Adrenal gland (tissue), 19 donors: ENCODE measurements at places on chromosomes 2 and 18. TPM values are rescaled to one million over a fixed set of nuclear protein-coding genes. Genes with fewer than 3 reads are reported as not detected.
A peak's percentile ranks its signal among the peaks of the same experiment; 100 is the strongest.

GRCh38 chr2:46499392-46499785 lies 20.0 kb downstream of the TMEM247 start:
- H3K27me3 ChIP-seq, result no peaks in the 10 kb centered on the region
- DNase-seq, result no peak
- no peaks in the 10 kb centered on the region for H3K36me3 ChIP-seq
- no peaks in the 10 kb centered on the region for H3K4me1 ChIP-seq
- H3K4me3 ChIP-seq, result no peak overlapping the region

GRCh38 chr2:176124110-176124946 lies 1.8 kb downstream of the HOXD9 start:
- H3K27me3 ChIP-seq, result peaks cover 20% of the 10 kb centered on the region
- peak overlapping the region; percentile 7 for H3K4me3 ChIP-seq
- no peak for DNase-seq
- no peaks in the 10 kb centered on the region for H3K36me3 ChIP-seq
- H3K4me1 ChIP-seq, result no peaks in the 10 kb centered on the region

- no peak overlapping the region for H3K4me3 ChIP-seq
- H3K27ac ChIP-seq, result no peak overlapping the region
- no peaks in the 10 kb centered on the region for H3K27me3 ChIP-seq
- no peaks in the 10 kb centered on the region for H3K36me3 ChIP-seq
- peaks cover 6% of the 10 kb centered on the region for H3K4me1 ChIP-seq
- DNase-seq, result no peak
These were observed 131.0 kb downstream of the ZAP70 start for GRCh38 chr2:97844311-97844859.

- H3K36me3 ChIP-seq, result no peaks in the 10 kb centered on the region
- H3K27me3 ChIP-seq, result no peaks in the 10 kb centered on the region
- H3K27ac ChIP-seq, result no peak overlapping the region
- H3K4me1 ChIP-seq, result no peaks in the 10 kb centered on the region
- no peak for DNase-seq
These were observed 408.8 kb downstream of the HRH4 start for GRCh38 chr18:24869285-24869684.

- H3K4me1 ChIP-seq, result no peaks in the 10 kb centered on the region
- no peaks in the 10 kb centered on the region for H3K36me3 ChIP-seq
- no peak overlapping the region for H3K27ac ChIP-seq
These were observed 291.1 kb downstream of the SLC8A1 start for GRCh38 chr2:40160751-40161218.

- H3K4me3 ChIP-seq, result no peak overlapping the region
- H3K27me3 ChIP-seq, result no peaks in the 10 kb centered on the region
These were observed 255.7 kb downstream of the HDAC4 start for GRCh38 chr2:239145106-239145505.

DNA sequence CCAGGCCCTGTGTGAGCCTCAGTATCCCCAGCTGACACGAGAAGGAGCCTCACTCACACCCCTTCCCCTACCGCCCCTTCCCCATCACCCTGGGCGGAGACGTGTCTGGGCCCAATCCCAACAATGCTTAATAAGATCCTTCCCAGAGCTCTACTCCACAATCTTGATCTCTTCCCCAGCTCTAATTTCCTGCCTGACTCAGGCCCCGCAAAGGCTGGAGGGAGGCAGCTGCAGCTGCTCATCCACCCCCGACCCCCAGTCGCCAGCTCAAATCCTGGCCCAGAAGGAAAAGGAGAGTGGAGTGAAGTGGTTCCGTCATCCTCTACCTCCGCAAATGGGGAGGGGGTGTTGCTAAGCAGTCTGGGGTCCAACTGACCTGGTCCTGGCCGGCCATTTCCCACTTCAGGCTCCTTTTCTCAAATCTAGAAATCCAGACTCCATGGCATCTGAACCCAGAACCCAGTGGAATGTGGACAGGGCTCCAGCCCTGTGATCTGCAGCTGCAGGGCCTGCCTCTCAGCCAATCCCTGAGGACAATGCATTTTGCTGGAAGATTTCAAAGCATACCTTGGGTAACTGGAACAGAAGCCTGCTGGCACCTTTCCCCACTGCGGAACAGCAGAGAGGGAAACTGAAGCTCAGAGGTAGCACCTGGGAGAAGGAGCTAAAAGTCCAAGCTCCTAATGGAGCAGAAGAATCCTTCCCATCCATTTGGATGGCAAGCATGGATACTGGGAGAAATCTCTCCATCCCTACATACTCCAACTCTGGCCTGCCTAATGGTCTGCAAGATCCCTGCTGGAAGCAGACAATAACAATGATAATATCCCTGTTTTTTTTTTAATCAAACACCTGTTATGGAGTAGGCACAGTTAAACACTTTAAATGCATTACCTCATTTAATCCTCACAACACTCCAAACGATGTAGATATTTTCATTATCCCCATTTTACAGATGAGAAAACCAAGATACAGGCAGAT lies 5.6 kb upstream of the TNS1 start:
- no peaks in the 10 kb centered on the region for H3K36me3 ChIP-seq
- DNase-seq, result no peak
- no peak overlapping the region for H3K4me3 ChIP-seq
- H3K27ac ChIP-seq, result no peak overlapping the region

GRCh38 chr18:48541026-48541746 lies 2.4 kb downstream of the CTIF start:
- H3K36me3 ChIP-seq, result no peaks in the 10 kb centered on the region
- H3K27ac ChIP-seq, result peak overlapping the region; percentile 83
- H3K4me3 ChIP-seq, result peak overlapping the region; percentile 59
- peak; percentile 77 for DNase-seq
- H3K27me3 ChIP-seq, result no peaks in the 10 kb centered on the region

GRCh38 chr18:710418-711300 lies 1.8 kb downstream of the ENOSF1 start:
- H3K4me1 ChIP-seq, result peaks cover 3% of the 10 kb centered on the region
- no peaks in the 10 kb centered on the region for H3K27me3 ChIP-seq
- no peak overlapping the region for H3K4me3 ChIP-seq
- DNase-seq, result no peak
- H3K36me3 ChIP-seq, result no peaks in the 10 kb centered on the region
- H3K27ac ChIP-seq, result no peak overlapping the region

DNA sequence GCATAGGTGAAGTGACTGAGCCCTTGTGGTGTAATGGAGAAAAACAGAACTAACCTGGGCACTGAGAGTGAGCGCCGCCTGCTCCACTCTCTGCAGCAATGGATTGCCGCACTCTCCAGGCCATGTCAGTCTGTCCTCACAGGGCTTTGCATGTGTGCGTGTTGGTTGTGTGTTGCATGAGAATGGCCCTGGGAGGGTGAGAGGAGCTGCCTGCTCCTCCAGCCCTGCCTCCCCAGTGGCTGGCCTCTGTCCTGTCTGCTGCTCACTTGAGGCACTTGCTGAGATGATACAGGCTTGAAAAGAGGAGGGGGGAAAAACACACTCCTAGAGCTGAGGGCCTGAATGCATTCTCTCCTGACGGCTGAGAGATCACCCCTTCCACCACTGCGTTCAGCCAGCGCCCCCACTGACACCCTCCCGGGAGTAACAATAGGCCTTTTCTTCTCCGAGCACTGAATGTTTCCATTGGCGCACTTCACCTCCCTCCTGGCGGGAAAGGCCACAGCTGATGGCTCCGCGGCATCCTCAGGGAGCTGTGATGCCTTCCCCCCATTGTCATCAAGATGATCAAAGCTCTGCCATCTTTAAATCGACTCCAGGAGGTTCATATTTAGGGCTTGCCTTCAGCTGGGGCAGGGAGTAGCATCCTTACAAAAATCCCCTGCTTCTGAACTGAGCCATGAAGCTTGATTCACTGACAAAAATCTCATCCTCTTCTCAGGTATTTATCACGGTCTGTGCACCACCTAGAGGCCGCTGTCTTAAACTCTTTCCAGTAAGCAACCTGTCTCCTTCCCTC lies 49.9 kb upstream of the DAPL1 start:
- H3K4me1 ChIP-seq, result peaks cover 14% of the 10 kb centered on the region
- no peaks in the 10 kb centered on the region for H3K36me3 ChIP-seq
- peak; percentile 49 for DNase-seq
- H3K27me3 ChIP-seq, result no peaks in the 10 kb centered on the region

DNA sequence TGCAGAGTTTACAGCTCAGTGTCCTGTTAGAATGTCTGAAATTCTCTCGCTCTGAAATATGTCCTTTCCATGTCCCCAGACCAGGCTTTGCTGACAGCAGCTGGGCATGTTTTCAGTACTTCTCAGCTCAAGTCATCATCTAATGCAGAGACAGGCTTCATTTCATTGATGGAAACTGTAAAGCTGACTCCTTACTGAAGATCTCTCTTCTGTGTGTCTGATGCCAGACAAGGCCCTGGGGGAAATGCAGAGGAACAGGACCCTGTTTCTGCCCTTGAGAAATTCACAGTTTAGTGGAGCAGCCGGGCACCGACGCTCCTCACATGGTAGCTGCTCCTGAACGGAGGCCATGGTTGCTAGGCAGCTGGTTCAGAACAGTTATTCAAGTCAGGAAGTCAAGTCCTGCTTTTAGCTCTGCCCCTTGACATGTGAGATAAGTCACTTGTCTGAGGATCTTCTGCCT lies 24.6 kb upstream of the FZD7 start:
- H3K27ac ChIP-seq, result no peak overlapping the region
- H3K36me3 ChIP-seq, result no peaks in the 10 kb centered on the region
- H3K4me3 ChIP-seq, result no peak overlapping the region
- peak; percentile 67 for DNase-seq
- no peaks in the 10 kb centered on the region for H3K4me1 ChIP-seq
- H3K27me3 ChIP-seq, result no peaks in the 10 kb centered on the region

DNA sequence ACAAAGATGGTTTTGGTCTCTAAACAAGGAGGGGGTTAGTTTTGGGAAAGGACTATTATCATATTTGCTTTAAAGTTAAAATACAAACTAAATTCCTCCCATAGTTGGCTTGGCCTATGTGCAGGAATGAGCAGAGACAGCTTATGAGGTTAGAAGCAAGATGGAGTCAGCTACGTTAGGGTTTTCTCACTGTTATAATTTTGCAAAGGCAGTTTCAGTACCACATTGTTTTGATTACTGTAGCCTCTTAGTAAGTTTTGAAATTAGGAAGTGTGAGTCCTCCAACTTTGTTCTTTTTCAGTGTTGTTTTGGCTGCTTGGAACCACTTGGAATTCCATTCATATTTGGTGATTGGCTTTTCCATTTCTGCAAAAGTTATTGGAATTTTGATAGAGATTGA lies 23.4 kb downstream of the LCLAT1 start:
- no peak for DNase-seq
- H3K27me3 ChIP-seq, result no peaks in the 10 kb centered on the region
- H3K27ac ChIP-seq, result no peak overlapping the region

DNA sequence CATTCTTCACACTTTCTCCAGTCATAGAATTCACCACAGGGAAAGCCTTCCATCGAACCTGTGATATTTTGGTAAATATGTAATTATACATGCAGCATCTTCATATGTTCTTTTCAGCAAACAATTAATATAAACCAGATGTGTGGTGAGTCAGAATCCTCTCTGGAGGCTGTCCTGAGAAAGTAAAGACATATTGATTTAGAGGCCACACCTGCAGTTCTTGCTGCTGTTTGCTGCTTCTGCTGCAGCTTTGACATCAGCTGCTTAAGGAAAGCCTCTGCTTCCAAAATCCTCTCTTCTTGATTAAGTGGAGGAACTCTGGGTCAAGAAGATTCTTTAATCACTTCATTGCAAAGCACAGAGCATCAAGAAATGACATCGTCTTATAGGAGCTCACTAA lies 568.8 kb upstream of the ZEB2 start:
- no peak overlapping the region for H3K4me3 ChIP-seq
- no peak for DNase-seq
- H3K27me3 ChIP-seq, result no peaks in the 10 kb centered on the region
- no peaks in the 10 kb centered on the region for H3K36me3 ChIP-seq
- H3K4me1 ChIP-seq, result peaks cover 7% of the 10 kb centered on the region

GRCh38 chr2:177030451-177031105 lies 182.0 kb upstream of the HNRNPA3 start:
- H3K27ac ChIP-seq, result no peak overlapping the region
- DNase-seq, result no peak
- no peak overlapping the region for H3K4me3 ChIP-seq
- no peaks in the 10 kb centered on the region for H3K36me3 ChIP-seq
- no peaks in the 10 kb centered on the region for H3K27me3 ChIP-seq

- H3K4me3 ChIP-seq, result no peak overlapping the region
- H3K36me3 ChIP-seq, result no peaks in the 10 kb centered on the region
- DNase-seq, result peak; percentile 24
- peaks cover 18% of the 10 kb centered on the region for H3K4me1 ChIP-seq
These were observed 432.7 kb upstream of the RAB12 start for GRCh38 chr18:8176554-8176953.

DNA sequence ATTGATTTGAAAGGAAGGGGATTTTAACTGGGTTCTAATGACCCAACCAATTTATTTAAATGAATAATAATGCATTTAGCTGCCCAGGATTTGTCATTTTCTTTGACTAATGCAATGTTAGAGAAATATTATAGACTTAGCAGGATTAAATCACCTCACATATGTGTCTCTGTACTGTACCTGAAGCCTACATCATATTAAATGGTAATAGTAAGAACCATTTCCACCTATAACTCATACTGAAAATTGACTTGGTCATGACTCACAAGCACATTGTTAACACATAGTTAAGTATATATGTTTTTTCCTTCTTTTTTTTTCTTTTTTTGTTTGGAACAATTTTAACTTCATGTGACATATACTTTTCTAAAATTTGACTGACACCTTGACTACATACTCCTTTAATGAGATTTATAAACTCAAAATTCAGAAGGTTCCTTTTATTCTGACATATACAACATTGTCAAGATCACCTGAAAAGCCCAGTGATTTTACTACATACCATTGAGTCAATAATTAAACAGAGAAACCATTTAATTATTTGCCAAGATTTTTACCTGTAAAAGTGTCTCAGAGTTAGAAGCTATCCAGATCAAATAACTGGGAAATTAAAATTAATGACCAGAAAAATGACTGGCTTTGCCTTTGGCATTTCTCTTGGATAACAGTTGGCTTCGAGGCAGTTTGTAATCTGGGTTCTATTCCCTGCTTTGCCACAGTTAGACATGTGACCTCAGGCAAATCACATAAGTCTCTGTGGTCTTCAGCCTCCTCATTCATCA lies 58.8 kb upstream of the CDC42EP3 start:
- no peaks in the 10 kb centered on the region for H3K4me1 ChIP-seq
- no peaks in the 10 kb centered on the region for H3K27me3 ChIP-seq
- H3K27ac ChIP-seq, result no peak overlapping the region
- no peak for DNase-seq
- no peak overlapping the region for H3K4me3 ChIP-seq
- no peaks in the 10 kb centered on the region for H3K36me3 ChIP-seq

GRCh38 chr2:609881-610280 lies 67.3 kb downstream of the TMEM18 start:
- DNase-seq, result peak; percentile 3
- H3K4me1 ChIP-seq, result no peaks in the 10 kb centered on the region
- H3K27me3 ChIP-seq, result no peaks in the 10 kb centered on the region
- no peak overlapping the region for H3K4me3 ChIP-seq
- no peaks in the 10 kb centered on the region for H3K36me3 ChIP-seq

Gene SH3BP4
- 23.5 TPM for total RNA-seq

Gene BBS5
- total RNA-seq, result 10.8 TPM

Gene CYP20A1
- total RNA-seq, result 25.9 TPM

Gene MYO3B
- not detected for total RNA-seq

Gene ST8SIA3
- not detected for total RNA-seq

Gene CAPN14
- total RNA-seq, result not detected

Gene ACTG2
- 0.52 TPM for total RNA-seq

Gene FSHR
- total RNA-seq, result not detected

Gene EPHA4
- 13.1 TPM for total RNA-seq

Gene UBXN4
- 108 TPM for total RNA-seq

Gene SPP2
- total RNA-seq, result not detected

Gene KLHL29
- total RNA-seq, result 14.1 TPM

Gene CD8B
- 0.49 TPM for total RNA-seq

Gene GRP
- total RNA-seq, result not detected
